Activated T-helper 1 cell treated with anti-CD3 and anti-CD28 coated beads, Interleukin-2, amount 50 U/mL, for 16 hours (primary cell): ENCODE measurements at places on chromosomes 1 and 21.

DNA sequence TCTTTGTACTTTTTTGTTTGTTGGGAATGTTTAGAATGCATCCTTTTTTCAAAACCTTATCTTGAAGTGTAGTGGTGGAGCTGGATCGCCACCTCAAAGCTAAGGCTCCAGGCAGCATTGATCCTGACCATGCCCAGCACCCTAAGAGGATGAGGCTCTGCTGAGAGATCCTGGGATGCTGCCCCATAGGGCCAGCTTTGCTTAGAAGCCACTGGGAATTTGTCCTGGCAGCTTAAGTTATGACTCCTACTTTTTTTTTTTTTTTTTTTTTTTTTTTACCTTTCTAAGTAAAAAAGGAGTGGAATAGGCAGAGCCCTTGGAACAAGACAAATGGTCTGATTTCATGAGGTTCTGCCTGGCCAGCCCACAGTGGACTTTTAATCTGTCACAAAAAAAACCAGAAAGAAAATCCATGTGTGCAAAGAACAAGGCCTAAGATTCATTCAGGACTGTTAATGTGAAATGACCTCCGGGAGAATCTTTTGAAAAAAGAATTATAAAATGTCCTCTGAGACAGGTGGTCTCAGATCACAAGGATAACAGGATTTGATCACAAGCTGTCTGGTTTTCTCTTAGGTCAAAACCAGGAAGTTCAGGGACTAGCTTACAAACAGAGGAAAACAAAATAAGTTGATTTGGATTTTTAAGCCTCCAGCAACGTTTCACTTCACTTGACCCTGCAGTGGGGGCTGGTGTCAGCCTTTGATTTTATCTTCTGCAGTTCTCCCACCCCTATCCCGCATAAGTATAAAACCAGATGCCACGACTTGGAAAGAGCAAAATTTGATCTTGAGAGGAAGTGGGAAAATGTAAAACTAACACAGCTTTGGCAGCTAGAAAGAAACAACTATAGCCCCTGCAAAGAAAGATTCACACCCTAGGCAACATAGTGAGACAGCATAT lies 25.9 kb upstream of the RAP1A start:
- no peak for DNase-seq

DNA sequence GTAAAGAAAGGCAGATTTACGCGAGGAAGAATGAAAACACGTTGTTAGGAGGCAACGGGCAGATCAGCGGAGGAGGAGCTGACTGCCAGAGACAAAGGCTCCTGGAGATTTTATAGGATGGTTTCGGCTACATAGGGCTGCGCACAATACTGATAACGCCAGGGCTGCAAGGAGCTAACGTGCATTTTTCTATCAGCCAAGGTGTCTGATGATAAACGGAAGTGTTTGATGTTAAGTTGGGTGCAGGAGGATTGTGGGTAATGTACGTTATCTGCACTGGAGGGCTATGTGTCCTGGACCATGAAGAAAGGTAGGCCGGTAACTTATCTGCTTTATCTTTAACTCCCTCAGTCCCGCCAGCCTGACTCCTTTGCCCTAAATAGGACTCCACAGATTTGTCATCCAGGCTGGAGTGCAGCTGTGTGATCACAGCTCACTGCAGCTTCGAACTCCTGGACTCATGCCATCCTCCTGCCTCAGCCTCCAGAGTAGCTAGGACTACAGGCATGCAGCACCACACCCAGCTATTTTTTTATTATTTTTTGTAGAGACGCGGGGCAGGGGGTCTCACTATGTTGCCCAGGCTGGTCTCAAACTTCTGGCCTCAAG lies 29.6 kb downstream of the SETD4 start:
- no peak for DNase-seq

DNA sequence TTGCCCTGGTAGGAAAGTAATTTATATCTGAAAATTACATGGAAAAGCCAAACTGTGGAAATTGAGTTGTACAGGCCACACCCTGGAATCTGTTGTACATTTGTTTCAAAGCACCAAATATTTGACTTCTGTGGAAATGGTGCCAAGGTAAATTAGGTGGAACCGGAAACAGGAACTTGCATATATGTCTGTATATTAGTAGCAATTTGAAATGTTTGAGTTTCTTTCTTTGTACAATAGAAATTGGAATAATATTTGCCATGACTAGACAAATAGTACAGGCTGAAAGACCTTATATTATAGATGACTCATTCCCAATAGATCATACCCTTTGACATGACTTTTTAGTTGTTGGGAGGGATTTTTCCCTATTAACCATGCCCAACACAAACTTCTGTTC lies 10.5 kb upstream of the TAF1A start:
- DNase-seq = no peak

GRCh38 chr1:13881385-13882088 lies 181.5 kb downstream of the PRDM2 start:
- no peak for DNase-seq

- no peak for DNase-seq
Observed at GRCh38 chr1:184507604-184508280, 120.9 kb downstream of the C1orf21 start.

GRCh38 chr1:21559788-21560567 lies 50.8 kb downstream of the ALPL start:
- DNase-seq = no peak

DNA sequence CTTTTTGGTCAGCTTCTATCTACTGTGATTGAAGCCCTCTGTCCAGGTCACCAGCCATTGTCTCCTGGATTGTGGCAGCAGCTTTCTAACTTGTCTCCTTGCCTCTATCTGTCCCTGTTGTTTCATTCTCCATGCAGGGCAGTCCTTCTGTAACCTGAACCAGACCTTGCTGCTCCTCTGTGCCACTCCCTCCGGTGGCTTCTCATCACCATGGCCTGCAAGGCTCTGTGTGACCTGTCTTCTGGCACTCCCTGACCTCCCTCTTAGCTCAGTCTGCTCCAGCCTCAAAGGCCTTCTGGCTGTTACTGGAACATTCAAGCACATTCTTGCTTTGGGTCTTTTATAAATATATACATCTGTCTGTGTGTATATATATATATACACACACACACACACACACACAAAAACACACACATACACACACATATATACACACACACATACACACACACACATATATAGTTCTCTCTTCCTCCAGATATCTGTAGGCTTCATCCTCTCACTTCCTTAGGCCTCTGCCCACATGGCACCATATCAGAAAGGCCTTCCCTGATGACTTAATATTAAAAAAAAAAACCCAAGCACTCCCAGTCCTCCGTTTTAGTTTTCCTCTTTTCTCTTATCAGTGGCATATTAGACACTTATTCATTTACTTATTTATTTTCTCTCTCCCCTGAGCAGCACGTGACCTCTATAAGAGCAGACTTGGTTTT lies 21.2 kb upstream of the JUN start:
- DNase-seq = no peak

- DNase-seq = no peak
Observed at GRCh38 chr1:230877146-230877923, 9.0 kb upstream of the C1orf198 start.
